ENCODE measurements at places on chromosomes 4 and X.

- no peak for DNase-seq
Measured at GRCh38 chr4:7425124-7425523, 9.6 kb downstream of the PSAPL1 start.

GRCh38 chr4:7753271-7753670 is 186.4 kb downstream of the AFAP1 start:
- no peak for DNase-seq

GRCh38 chr4:184643731-184644130 is 5.5 kb downstream of the CASP3 start:
- DNase-seq = no peak

DNA sequence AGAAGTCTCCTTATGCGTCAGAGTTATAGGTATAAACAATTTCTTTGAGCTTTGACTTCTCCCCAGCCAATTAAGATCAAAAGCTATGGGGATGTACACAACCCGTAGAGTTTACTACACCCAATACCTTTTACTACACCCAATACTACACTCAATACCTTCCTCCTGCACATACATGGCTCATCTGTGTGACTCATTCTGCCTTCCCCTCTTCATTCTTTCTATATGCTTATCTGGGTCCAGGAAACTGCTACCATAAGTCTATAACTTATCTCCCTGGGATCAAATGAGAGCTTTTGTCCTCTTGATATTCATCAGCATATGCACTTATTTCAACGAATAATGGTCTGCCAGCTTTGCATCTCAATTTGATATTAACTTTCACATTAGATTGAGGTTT is 28.2 kb downstream of the ANKRD50 start:
- no peak for DNase-seq

DNA sequence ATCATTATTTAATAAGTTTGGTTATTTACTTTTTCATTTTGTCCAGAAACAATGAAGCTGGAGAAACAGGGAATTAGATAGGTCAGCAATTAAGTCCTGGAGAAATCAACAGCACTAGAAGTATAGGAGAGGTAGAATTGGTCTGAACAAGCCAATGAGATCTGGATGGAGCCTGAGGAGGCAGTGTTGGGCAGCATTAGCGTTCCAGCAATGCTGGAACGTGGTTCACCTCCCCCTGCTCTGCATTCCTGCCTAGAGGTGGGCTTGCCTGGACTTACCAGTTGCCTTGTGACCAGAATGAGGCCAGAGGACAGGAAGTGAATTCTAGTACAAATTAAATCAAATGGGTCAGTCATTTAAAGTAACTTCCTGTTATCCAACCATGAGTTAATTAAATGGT is 4.6 kb downstream of the RASSF6 start:
- DNase-seq = no peak

- peak; percentile 13 for DNase-seq
Measured at GRCh38 chrX:75522565-75523431, at the start of gene ZDHHC15. Gene ZDHHC15 (minus strand): TSS chrX:75523037. CDS start chrX:75523024, 13 bp downstream.

GRCh38 chrX:120140293-120140981 is 18.0 kb upstream of the RHOXF2 start:
- DNase-seq = no peak

DNA sequence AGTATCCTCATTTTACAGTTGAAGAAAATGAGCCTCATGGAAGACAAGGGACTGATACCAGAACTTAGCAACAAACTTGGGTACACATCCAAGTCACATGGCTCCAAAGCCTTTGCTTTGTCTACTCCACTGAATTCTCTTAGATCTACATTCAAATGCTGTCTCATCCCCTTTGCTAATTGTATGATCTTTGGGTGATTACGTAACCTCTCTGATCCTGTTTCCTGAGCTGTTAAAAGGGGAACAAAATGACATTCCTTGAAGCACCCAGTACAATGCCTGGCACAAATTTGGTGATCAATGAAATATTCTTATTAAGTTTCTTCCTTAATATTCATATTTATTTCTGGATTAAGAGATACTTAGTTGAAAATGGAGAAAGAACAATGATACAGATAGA is 5.9 kb upstream of the HPGD start:
- no peak for DNase-seq

DNA sequence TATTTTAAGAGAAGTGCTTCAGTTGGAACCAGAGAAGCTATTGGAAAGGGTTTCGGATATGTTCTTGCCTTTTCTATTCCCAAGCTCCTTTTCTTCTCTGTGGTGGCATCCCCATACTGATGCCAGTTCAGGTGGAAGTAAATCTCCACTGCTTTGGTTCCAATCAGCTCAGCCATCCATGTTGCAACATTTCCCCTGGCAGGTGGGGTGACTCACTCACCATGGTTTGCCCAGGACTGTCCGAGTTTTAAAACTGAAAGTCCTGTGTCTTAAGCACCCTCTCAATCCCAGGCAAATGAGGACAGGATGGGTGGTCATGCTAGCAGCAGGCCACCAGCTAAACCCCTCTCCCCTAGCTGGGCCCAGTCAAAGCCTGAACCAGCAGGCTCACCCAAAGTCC is 15.1 kb downstream of the RAI2 start:
- no peak for DNase-seq

GRCh38 chrX:11434607-11435006 is 141.4 kb downstream of the AMELX start:
- no peak for DNase-seq

- DNase-seq = no peak
Measured at GRCh38 chr4:77204621-77205020, 47.6 kb downstream of the CCNG2 start.

DNA sequence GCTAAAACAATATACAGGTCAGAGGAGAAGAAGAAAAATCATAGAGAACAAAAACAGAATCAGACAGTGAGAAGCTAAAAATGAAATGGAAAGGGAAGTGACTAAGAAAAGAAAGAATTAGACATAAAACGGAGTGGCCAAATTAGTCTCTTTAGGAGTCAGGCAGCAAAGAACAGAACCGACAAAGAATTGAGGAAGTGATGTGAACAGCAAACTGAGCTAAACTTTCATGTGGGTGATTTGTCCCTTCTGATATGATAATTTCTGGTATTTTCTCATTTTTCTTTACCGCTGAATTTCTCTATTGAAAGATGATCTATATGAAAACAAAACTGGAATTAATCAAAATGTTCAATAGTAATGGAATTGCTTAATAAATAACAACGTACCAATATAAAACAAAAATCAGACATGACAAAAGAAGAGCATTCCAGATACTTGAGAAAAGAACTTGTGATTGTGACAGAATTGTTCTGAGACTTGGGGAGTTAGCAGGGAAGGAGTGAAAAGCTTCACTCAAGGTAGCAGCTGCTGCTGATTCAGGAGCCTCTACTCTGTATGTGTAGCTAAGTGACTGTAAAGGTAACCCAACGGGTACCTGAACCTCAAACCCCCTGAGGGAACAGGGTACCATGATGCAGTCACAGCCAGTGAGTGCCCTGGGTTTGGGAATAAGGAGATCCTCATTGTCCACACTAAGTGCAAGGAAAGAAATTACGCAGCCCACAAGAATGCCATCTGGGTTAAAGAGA is 8.8 kb downstream of the TAPT1 start:
- no peak for DNase-seq

DNA sequence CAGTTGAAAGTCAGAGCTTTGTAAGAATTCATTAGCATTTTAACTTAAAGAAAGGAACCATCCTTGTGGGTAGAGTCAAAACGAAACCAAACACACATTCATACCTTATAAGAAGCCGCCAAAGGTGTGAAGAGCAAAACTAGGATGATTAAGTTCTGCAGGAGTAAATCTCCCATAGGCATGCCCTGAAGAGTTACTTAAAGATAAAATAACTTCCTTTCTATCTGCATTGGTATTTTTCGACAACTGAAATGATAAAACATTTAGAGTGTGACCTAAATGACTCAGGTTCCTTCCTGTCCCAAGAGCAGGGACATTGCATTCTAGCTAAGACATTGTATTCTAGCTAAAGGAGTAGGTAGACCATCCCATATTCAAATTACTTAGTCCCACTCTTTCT is 75.3 kb downstream of the BCOR start:
- DNase-seq = no peak

DNA sequence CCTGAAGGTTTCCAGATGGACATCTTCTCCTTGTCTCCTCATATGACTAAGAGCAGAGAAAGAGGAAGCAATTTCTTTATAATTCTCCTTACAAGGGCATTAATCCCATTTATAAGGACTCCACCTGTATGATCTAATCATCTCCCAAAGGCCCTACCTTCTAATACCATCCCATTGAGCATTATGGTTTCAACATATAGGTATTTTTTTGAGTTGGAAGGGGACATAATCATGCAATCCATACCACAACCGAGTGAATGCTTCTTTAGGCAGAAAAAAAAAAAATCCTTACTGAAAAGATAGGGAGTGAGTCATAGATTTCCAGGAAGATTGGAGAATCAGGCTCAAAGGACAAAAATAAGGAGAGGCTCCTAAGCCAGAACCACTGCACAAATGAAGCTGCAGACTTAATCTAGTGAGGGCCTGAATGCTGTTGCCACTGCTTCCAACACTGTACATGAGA is 312.5 kb upstream of the HS3ST1 start:
- no peak for DNase-seq

- no peak for DNase-seq
Measured at GRCh38 chr4:79687006-79687405, 279.0 kb upstream of the GK2 start.

DNA sequence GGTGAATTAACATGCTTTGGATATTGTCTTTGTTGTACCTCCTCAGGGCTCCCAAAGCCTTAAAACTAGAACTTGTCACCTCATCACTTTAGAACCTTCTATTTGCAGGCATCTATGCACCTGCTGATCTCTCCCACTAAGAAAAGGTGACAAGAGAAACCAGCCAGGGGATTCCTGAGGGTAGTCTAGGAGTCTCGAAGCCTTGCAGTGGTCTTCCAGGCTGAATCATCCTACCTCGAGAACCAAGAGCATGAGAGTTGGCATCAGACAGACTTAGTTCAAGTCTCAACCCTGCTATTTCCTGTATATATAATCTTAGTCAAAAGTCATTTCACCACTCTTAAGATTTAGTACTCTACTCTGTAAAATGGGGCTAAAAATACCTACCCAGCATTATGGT is 29.6 kb downstream of the RTL5 start:
- DNase-seq = no peak

- no peak for DNase-seq
Measured at GRCh38 chrX:100673397-100673953, 29.5 kb downstream of the SRPX2 start.

GRCh38 chr4:22573198-22573597 is 57.3 kb upstream of the ADGRA3 start:
- no peak for DNase-seq

GRCh38 chr4:153156263-153156662 is 48.0 kb upstream of the TRIM2 start:
- DNase-seq = no peak

GRCh38 chr4:119657111-119657611 is 28.6 kb upstream of the PDE5A start:
- no peak for DNase-seq

GRCh38 chrX:82230013-82230412 is 1028.1 kb downstream of the SH3BGRL start:
- DNase-seq = no peak

- no peak for DNase-seq
Measured at GRCh38 chr4:123954220-123954619, 557.6 kb downstream of the SPRY1 start.

- peak; percentile 7 for DNase-seq
Measured at GRCh38 chr4:120921456-120922380, 808 bp downstream of the PRDM5 start.

DNA sequence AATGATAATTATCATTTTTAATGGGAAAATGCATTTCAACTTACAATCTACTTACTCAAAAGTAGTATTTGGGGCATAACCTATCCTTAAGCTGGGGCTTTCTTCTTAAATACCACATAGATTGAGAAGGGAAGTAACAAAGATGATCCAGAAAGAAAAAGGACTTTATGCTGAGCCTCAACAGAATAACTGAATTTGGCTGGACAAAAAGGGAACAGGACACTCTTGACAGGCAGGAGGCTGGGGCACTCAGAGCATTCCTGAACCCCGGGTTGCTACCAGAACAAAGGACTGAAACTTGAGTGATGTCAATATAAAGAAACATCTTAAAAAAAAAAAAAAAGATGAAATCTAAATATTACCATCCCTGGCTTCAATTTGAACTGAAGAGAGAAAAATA is 23.9 kb downstream of the RELL1 start:
- no peak for DNase-seq

DNA sequence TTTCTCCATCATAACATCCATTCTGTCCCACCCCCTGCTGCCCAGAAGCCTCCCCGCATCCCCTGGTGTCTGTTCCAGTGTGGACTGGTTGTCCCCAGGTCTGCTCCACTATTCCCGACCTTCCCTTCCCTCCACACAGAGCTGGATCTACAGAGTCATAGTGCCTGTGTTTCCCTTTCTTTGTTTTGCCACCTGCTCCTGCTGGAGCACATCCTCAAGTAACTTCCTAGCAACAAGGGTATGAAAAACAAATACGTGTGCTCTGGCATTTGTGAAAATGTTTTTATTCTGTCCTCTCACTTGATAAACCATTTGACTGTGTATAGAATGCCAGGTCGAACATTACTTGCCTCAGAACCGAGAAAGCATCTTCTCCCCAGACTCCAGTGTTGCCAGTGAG is 29.9 kb upstream of the ADRA2C start:
- no peak for DNase-seq

Data from stimulated activated CD8-positive, alpha-beta memory T cell treated with anti-CD3 and anti-CD28 coated beads, Interleukin-4, amount 100 ng/mL, for 24 hours (primary cell).